ENCODE measurements at places on chromosomes 4 and X. TPM values are rescaled to one million over a fixed set of nuclear protein-coding genes. Genes with fewer than 3 reads are reported as not detected.

DNA sequence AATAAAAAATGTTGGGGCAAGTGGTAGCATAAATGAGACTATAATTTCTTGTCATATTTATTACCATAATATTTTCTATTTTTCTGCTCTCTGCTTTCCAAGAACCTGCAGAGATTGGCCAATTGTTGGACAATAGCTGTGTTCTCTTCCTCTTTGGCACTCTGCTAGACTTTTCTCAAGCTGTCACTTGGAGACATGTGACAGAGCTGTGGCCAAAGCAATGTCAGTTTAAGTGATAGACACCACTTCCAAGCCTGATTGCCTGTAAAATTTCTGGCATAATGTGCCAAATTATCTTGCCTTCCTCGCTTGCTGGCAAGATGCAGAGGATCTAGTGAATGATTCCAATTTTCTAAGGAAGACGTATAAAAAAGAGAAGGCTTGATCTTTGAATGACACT, 162.2 kb upstream of the NDST4 start:
- no peaks in the 10 kb centered on the region for H3K27me3 ChIP-seq
- DNase-seq: no peak
- no peak overlapping the region for H3K4me3 ChIP-seq
- peaks cover 7% of the 10 kb centered on the region for H3K4me1 ChIP-seq
- no peak overlapping the region for H3K27ac ChIP-seq

DNA sequence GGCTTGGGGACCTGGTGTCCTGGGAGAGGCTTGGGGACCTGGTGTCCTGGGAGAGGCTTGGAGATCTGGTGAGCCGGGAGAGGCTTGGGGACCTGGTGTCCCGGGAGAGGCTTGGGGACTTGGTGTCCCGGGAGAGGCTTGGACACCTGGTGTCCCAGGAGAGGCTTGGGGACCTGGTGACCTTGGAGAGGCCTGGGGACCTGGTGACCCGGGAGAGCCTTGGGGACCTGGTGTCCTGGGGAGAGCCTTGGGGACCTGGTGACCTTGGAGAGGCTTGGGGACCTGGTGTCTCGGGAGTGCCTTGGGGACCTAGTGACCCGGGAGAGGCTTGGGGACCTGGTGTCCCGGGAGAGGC, 12.6 kb downstream of the SHOX start:
- H3K27ac ChIP-seq: no peak overlapping the region
- peaks cover 28% of the 10 kb centered on the region for H3K27me3 ChIP-seq
- no peaks in the 10 kb centered on the region for H3K36me3 ChIP-seq
- H3K4me3 ChIP-seq: no peak overlapping the region
- H3K4me1 ChIP-seq: no peaks in the 10 kb centered on the region

- no peak overlapping the region for H3K4me3 ChIP-seq
- DNase-seq: no peak
- H3K4me1 ChIP-seq: no peaks in the 10 kb centered on the region
- H3K36me3 ChIP-seq: no peaks in the 10 kb centered on the region
- H3K27me3 ChIP-seq: peaks cover 5% of the 10 kb centered on the region
- H3K27ac ChIP-seq: no peak overlapping the region
Observed at GRCh38 chr4:8840006-8840793, 31.4 kb downstream of the HMX1 start.

GRCh38 chr4:182083671-182084410, 159.4 kb upstream of the TENM3 start:
- no peaks in the 10 kb centered on the region for H3K4me1 ChIP-seq
- no peak overlapping the region for H3K4me3 ChIP-seq
- no peak for DNase-seq
- H3K27ac ChIP-seq: no peak overlapping the region
- no peaks in the 10 kb centered on the region for H3K36me3 ChIP-seq

- H3K36me3 ChIP-seq: peaks cover 41% of the 10 kb centered on the region
- no peaks in the 10 kb centered on the region for H3K27me3 ChIP-seq
- peak overlapping the region; percentile 64 for H3K27ac ChIP-seq
- H3K4me1 ChIP-seq: peaks cover 75% of the 10 kb centered on the region
- no peak overlapping the region for H3K4me3 ChIP-seq
- DNase-seq: no peak
Observed at GRCh38 chr4:88597970-88598660, 5.8 kb downstream of the HERC3 start.

GRCh38 chr4:143625632-143626031, 74.8 kb downstream of the FREM3 start:
- H3K27me3 ChIP-seq: peaks cover 3% of the 10 kb centered on the region
- no peak for DNase-seq
- no peaks in the 10 kb centered on the region for H3K4me1 ChIP-seq
- H3K27ac ChIP-seq: no peak overlapping the region
- H3K36me3 ChIP-seq: no peaks in the 10 kb centered on the region

- no peak within 1 kb of the TSS for H3K27ac ChIP-seq
- no peaks in the 10 kb centered on the region for H3K36me3 ChIP-seq
- no peak within 1 kb of the TSS for H3K4me3 ChIP-seq
- H3K27me3 ChIP-seq: peaks cover 3% of the 10 kb centered on the region
- no peak for DNase-seq
- no peaks in the 10 kb centered on the region for H3K4me1 ChIP-seq
Observed at GRCh38 chr4:165031436-165032211, at the start of gene TRIM60. Gene TRIM60 (plus strand): TSS chr4:165031999. CDS start chr4:165040073, 8,074 bp downstream.

GRCh38 chr4:43275779-43276178, 383.3 kb downstream of the GRXCR1 start:
- no peak overlapping the region for H3K27ac ChIP-seq
- no peaks in the 10 kb centered on the region for H3K27me3 ChIP-seq
- no peaks in the 10 kb centered on the region for H3K4me1 ChIP-seq
- no peak for DNase-seq

DNA sequence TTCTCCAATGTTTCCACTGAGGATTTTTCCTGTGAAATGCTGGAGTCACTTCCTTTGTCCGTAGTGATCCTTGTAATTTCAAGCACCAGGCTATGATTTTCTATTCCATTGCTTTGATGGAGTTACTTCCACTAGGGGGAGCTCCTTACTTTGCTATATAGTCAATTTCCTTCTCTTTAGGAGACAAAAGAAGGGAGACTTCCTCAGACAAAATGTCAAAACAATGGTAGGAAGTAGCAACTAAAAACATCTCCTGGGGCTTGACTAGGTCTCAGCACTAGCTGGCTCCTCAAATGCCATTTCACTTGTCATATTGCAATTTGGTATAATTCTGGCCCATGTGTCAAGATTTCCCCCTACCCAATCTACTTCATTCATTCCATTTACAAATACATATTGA, 24.1 kb downstream of the ZCCHC12 start:
- H3K36me3 ChIP-seq: no peaks in the 10 kb centered on the region
- DNase-seq: no peak
- H3K4me1 ChIP-seq: no peaks in the 10 kb centered on the region
- no peak overlapping the region for H3K27ac ChIP-seq
- no peak overlapping the region for H3K4me3 ChIP-seq
- no peaks in the 10 kb centered on the region for H3K27me3 ChIP-seq

Gene HS6ST2
- 0.76 TPM for total RNA-seq

Gene XK
- total RNA-seq: not detected

Gene PRDM5
- total RNA-seq: 0.05 TPM

Gene BEX5
- total RNA-seq: 2.1 TPM

Gene CCNQ
- 13.9 TPM for total RNA-seq

Gene ARHGEF6
- 53.6 TPM for total RNA-seq

Gene GBA3
- not detected for total RNA-seq

Gene ETDB
- total RNA-seq: not detected

Measured in activated CD4-positive, alpha-beta T cell treated with anti-CD3 and anti-CD28 coated beads for 36 hours (primary cell).